GM23338 (cell line): ENCODE measurements at places on chromosomes 3 and 15. TPM values are rescaled to one million over a fixed set of nuclear protein-coding genes. Genes with fewer than 3 reads are reported as not detected.

Gene ADAMTS9
- 0.26 and 0.81 TPM in 2 replicates for polyA plus RNA-seq

Gene DBR1
- 8.1 and 9.7 TPM in 2 replicates for polyA plus RNA-seq

Gene MOBP
- polyA plus RNA-seq, result not detected in 2 replicates

Gene C3orf85
- not detected in 2 replicates for polyA plus RNA-seq

Gene CFAP161
- 0.13 TPM in 1 of 2 replicates, not detected in the other for polyA plus RNA-seq

Gene PPM1M
- 2.2 and 2.8 TPM in 2 replicates for polyA plus RNA-seq

Gene UNC13C
- polyA plus RNA-seq, result 0.16 TPM in 1 of 2 replicates, not detected in the other

Gene KLHL40
- not detected in 2 replicates for polyA plus RNA-seq

Gene STX19
- 0.29 and 0.57 TPM in 2 replicates for polyA plus RNA-seq

DNA sequence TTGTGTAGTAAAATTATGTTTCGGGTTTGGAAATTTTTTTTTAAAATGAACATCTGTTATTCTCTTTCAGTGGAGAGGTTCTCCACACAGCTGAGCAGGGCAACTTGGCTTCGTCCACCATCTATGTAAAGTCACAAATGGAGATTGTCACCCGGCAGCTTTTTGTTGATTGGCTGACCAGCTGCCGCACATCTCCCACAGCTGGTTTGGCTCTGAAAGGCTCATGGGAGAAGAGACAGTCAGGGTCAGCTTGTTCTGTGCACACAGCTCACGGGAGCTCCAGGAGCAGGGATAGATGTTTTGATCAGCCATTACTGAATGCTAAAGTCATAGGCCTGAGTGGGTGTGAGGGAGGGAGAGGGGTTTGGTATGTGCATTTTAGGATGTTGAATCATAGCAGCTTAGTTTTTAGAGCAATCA lies 12.9 kb upstream of the CCDC80 start:
- H3K36me3 ChIP-seq, result no peaks in the 10 kb centered on the region
- H3K4me1 ChIP-seq, result no peaks in the 10 kb centered on the region
- DNase-seq, result no peak
- H3K27ac ChIP-seq, result no peak overlapping the region

GRCh38 chr15:31831596-31831995 lies 198.7 kb upstream of the CHRNA7 start:
- H3K4me3 ChIP-seq, result no peak overlapping the region
- no peak overlapping the region for H3K27ac ChIP-seq
- no peak for DNase-seq
- H3K36me3 ChIP-seq, result no peaks in the 10 kb centered on the region
- no peaks in the 10 kb centered on the region for H3K27me3 ChIP-seq
- no peaks in the 10 kb centered on the region for H3K4me1 ChIP-seq

GRCh38 chr3:169923831-169924230 lies 12.5 kb downstream of the SAMD7 start:
- no peaks in the 10 kb centered on the region for H3K36me3 ChIP-seq
- H3K4me1 ChIP-seq, result no peaks in the 10 kb centered on the region
- H3K4me3 ChIP-seq, result no peak overlapping the region
- H3K27me3 ChIP-seq, result no peaks in the 10 kb centered on the region
- no peak overlapping the region for H3K27ac ChIP-seq
- DNase-seq, result no peak

GRCh38 chr3:94336046-94336753 lies 273.3 kb downstream of the NSUN3 start:
- H3K36me3 ChIP-seq, result no peaks in the 10 kb centered on the region
- peak; percentile 83 for DNase-seq

DNA sequence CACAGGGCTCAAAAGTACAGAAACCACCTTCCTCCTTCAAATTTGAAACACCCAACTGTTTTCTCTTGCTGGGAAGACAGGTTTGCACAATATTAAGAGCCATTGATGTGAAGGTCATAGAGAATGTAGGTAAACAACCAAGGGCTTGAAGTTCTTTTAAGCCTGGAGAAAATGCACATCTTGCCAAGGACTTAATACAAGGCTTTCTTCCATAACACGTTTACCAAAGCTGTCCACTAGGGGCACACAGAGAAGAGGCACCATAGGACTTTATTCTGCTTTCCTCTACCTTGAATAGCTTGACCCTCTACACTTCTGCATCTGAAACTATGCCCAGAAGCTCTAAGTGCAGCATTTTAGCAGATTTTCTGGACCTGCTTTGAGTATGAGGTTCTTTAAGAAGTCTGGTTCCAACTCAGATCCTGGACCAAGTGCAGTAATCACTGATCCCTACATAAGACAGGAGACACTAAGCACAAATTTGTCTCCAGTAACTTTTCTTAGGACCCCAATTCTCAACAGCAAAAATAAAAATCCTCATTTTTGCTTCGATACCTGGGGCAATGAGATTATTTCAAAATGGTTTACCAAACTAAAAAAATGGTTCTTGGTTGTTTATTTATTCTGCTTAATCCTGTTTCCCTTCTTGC lies 138.0 kb downstream of the FBN1 start:
- peak; percentile 87 for DNase-seq
- H3K36me3 ChIP-seq, result no peaks in the 10 kb centered on the region
- no peaks in the 10 kb centered on the region for H3K27me3 ChIP-seq
- no peaks in the 10 kb centered on the region for H3K4me1 ChIP-seq
- H3K4me3 ChIP-seq, result no peak overlapping the region

GRCh38 chr3:148208975-148209374 lies 488.7 kb upstream of the AGTR1 start:
- H3K27ac ChIP-seq, result no peak overlapping the region
- no peaks in the 10 kb centered on the region for H3K27me3 ChIP-seq
- peaks cover 6% of the 10 kb centered on the region; the same call in 1 of the 2 replicates for H3K4me1 ChIP-seq
- DNase-seq, result no peak
- no peak overlapping the region for H3K4me3 ChIP-seq
- no peaks in the 10 kb centered on the region for H3K36me3 ChIP-seq

- peak overlapping the region; percentile 97 for H3K27ac ChIP-seq
- no peaks in the 10 kb centered on the region for H3K36me3 ChIP-seq
- H3K4me3 ChIP-seq, result peak overlapping the region; percentile 84
- peaks cover 25% of the 10 kb centered on the region; the same call in 1 of the 2 replicates for H3K4me1 ChIP-seq
Measured at GRCh38 chr3:183698318-183698751, 738 bp downstream of the YEATS2 start.

DNA sequence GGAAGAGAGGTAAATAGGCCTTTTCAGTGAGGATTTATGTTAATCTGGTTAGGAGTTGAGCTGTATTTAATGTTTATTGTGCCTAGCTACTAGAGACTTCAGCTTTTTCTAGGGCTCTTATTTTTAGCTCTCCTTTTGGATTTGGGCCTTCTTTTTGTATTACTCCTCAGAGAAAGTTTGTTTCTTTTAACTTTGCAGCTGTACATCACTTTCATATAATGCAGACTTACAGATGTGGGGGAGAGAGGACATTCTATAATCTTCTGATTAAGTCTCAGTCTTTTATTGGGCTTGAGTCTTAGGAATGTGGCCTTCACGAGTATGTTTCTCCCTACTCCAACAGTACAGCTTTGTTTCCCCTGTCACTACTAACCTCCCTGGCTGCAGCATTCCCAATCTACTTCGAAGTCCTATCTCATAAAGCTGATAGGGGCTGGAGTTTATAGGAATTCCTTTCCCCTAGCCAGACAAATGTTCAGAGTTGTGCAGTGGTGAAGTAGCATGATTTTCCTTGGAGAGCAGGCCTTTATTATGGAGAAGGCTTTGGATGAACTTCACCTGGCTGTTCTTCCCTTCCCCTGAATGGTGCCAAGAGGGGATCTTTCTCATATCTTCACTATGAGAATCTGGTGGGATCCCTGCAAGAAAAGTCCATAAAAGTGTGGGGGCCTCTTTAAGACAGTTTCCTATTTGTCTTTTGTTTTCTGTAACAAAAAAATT lies 82.2 kb upstream of the CBLB start:
- no peak overlapping the region for H3K4me3 ChIP-seq
- no peak for DNase-seq
- H3K4me1 ChIP-seq, result no peaks in the 10 kb centered on the region
- no peak overlapping the region for H3K27ac ChIP-seq
- H3K27me3 ChIP-seq, result no peaks in the 10 kb centered on the region

GRCh38 chr15:48388910-48389309 lies 57.7 kb downstream of the DUT start:
- no peaks in the 10 kb centered on the region for H3K36me3 ChIP-seq
- H3K27me3 ChIP-seq, result no peaks in the 10 kb centered on the region
- H3K27ac ChIP-seq, result no peak overlapping the region
- DNase-seq, result no peak

DNA sequence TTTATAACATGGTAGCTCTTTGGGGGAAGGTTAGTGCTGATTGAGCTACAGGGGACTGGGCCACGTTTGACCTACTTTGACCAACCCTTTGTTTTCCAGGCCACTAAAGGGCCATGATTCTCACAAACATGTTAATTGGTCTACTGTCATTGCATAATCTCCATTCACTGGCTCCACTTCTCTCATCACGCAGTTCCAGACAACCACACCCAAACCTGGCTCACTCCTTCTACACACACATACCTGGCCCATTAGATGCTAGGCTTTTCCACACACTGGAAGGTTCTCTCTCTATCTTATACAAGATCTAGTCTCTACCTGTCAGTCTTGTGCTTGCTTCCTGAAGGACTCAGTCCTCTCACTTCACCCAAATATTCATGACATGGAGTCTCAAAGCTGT lies 15.9 kb downstream of the TGM5 start:
- no peak overlapping the region for H3K27ac ChIP-seq
- no peak overlapping the region for H3K4me3 ChIP-seq
- H3K4me1 ChIP-seq, result no peaks in the 10 kb centered on the region
- no peaks in the 10 kb centered on the region for H3K36me3 ChIP-seq
- H3K27me3 ChIP-seq, result no peaks in the 10 kb centered on the region

GRCh38 chr15:41169781-41170180 lies 53.7 kb upstream of the INO80 start:
- no peaks in the 10 kb centered on the region for H3K27me3 ChIP-seq
- DNase-seq, result no peak
- H3K4me3 ChIP-seq, result no peak overlapping the region
- no peaks in the 10 kb centered on the region for H3K4me1 ChIP-seq

- no peak overlapping the region for H3K27ac ChIP-seq
- H3K36me3 ChIP-seq, result no peaks in the 10 kb centered on the region
- no peaks in the 10 kb centered on the region for H3K4me1 ChIP-seq
- no peak for DNase-seq
- no peaks in the 10 kb centered on the region for H3K27me3 ChIP-seq
Measured at GRCh38 chr3:25542492-25543039, 114.5 kb downstream of the RARB start.

- H3K27me3 ChIP-seq, result no peaks in the 10 kb centered on the region
- no peaks in the 10 kb centered on the region for H3K36me3 ChIP-seq
- no peak overlapping the region for H3K27ac ChIP-seq
- no peaks in the 10 kb centered on the region for H3K4me1 ChIP-seq
- H3K4me3 ChIP-seq, result no peak overlapping the region
- DNase-seq, result no peak
Measured at GRCh38 chr3:128145279-128145678, 8.0 kb upstream of the EEFSEC start.

GRCh38 chr15:53384417-53384816 lies 375.0 kb downstream of the WDR72 start:
- H3K4me3 ChIP-seq, result no peak overlapping the region
- peak; percentile 2 for DNase-seq
- H3K27me3 ChIP-seq, result no peaks in the 10 kb centered on the region
- H3K27ac ChIP-seq, result no peak overlapping the region
- no peaks in the 10 kb centered on the region for H3K36me3 ChIP-seq

DNA sequence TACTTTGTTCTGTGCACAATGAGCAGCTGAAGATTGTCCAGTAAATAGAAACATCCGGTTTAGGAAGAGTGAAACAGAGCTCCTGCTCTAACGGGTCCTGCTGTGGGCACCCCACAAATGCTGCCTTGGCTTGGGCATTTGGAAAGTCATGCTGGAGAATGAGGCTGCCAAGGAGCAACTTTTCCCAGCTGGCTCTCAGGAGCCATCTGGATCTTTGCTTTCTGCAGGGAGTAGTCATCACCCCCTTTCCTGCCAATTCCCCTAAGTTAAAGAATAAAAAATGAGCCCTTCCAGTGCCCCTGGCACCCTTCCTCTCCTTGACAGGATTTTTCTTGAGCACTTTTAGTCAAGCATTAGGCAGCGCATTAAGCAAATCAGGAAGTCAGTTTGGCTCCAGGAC lies 90.0 kb downstream of the FAM43A start:
- H3K4me1 ChIP-seq, result no peaks in the 10 kb centered on the region
- H3K4me3 ChIP-seq, result no peak overlapping the region
- no peaks in the 10 kb centered on the region for H3K27me3 ChIP-seq
- no peak for DNase-seq

DNA sequence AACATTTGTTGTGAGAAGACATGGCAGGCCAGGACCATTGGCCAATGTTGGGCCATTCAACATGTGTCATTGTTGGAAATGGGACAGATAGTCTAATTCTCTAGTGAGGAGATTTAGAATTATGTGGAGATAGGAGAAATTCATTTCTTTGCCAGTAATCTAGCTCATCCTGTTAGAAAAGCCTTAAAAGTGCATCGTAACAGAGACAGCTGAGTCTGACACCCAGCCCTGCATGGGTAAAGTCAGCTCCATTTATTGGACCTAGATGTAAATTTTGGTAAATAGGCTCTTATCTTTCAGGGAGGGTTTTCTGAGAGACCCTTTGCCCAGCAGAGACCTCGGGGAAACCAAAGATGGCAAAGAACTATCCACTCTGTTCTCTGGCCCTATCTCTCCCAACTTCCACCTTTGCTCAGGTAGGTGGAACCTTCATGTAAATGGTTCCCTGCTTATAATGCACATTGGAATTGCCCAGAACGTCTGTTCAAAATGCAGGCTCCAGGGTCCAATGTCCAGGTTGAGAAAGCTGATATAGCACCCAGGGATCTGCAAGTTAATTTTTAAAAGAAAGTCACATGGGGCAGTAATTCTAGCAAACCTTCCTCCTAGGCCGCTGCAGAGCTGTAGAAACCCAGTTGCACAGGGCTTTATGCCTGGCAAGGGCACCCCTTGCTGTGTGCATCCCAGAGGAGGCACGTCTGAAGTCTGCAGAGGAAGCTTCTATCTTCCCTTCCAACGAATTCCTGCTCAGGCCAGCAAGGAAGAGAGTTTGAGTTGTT lies 365.9 kb upstream of the PROK2 start:
- no peak overlapping the region for H3K27ac ChIP-seq
- no peak overlapping the region for H3K4me3 ChIP-seq
- H3K4me1 ChIP-seq, result no peaks in the 10 kb centered on the region
- H3K27me3 ChIP-seq, result no peaks in the 10 kb centered on the region
- no peaks in the 10 kb centered on the region for H3K36me3 ChIP-seq

DNA sequence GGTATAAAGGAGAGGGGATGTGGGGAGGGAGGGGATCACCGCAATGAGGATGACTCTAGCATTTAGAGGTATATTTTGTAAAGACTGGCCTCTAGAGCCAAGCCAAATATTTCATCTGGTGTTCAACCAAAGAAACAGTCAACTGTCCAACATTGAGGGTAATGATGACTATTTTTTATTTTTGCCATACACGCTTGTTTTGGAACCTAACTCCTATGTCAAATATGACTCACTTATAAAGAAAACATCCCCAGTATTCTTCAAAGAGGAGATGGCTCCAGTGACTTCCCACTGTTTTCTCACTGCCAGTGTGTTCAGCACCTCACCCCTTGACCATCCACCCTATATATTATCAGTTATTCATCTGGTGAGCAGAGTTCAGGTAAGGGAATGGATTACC lies 77.3 kb downstream of the WNT5A start:
- H3K36me3 ChIP-seq, result no peaks in the 10 kb centered on the region
- H3K4me1 ChIP-seq, result no peaks in the 10 kb centered on the region
- no peak for DNase-seq
- no peak overlapping the region for H3K27ac ChIP-seq
